Suprapubic skin (tissue), 4 donors: ENCODE measurements at places on chromosomes 2 and 18. TPM values are rescaled to one million over a fixed set of nuclear protein-coding genes. Genes with fewer than 3 reads are reported as not detected.

GRCh38 chr2:81901017-81901416, 1596.5 kb upstream of the LRRTM1 start:
- H3K27ac ChIP-seq = no peak overlapping the region
- no peak for DNase-seq
- H3K4me3 ChIP-seq = no peak overlapping the region
- H3K4me1 ChIP-seq = no peaks in the 10 kb centered on the region
- no peaks in the 10 kb centered on the region for H3K27me3 ChIP-seq

DNA sequence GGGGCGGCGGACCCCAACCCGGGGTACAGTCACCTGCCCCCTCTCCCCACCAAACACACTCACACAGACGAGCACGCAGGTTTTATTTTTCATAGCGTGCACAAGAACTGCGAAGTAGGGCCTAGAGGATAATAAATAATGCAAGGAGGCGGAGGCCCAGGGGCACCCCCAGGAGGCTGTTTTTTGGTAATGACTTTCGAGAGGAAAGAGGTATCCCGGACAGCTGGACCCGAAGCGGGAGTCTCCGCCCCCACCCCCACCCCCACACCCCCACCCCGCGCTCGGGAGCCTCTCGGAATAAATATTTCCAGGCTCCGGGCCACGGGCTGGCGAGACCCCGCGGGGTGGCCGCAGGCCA, 3.4 kb downstream of the CYP26B1 start:
- peak overlapping the region; percentile 34 for H3K27ac ChIP-seq
- no peaks in the 10 kb centered on the region for H3K36me3 ChIP-seq
- H3K27me3 ChIP-seq = peaks cover 54% of the 10 kb centered on the region
- no peak for DNase-seq

FN1 gene
- 45.8 TPM for total RNA-seq

SULT1C3 gene
- not detected for total RNA-seq

DNA sequence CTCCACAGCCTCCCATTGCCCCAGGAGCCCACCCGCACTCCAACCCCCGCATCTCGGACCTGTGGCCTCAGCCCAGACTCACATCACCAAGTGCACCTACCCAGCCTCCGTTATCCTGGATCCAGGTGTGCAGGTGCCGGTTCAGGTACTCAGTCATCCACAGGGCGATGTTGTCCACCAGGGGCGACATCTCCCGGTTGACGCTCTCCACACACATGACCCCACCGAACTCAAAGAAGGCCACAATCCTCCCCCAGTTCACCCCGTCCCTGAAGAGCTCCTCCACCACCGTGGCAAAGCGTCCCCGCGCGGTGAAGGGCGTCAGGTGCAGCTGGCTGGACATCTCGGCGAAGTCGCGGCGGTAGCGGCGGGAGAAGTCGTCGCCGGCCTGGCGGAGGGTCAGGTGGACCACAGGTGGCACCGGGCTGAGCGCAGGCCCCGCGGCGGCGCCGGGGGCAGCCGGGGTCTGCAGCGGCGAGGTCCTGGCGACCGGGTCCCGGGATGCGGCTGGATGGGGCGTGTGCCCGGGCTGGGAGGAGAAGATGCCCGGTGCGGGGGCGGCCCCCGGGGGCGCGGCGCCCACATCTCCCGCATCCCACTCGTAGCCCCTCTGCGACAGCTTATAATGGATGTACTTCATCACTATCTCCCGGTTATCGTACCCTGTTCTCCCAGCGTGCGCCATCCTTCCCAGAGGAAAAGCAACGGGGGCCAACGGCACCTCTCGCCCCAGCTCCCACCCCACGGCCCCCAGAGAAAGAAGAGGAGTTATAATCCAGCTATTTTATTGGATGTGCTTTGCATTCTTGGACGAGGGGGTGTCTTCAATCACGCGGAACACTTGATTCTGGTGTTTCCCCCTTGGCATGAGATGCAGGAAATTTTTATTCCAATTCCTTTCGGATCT, 1.3 kb downstream of the BCL2 start:
- no peaks in the 10 kb centered on the region for H3K27me3 ChIP-seq
- H3K4me1 ChIP-seq = peaks cover 65% of the 10 kb centered on the region
- peak; percentile 85 for DNase-seq
- H3K4me3 ChIP-seq = peak overlapping the region; percentile 81
- no peaks in the 10 kb centered on the region for H3K36me3 ChIP-seq

BOLL gene
- total RNA-seq = not detected

GRCh38 chr2:215034154-215034553, 104.3 kb downstream of the ABCA12 start:
- H3K27me3 ChIP-seq = no peaks in the 10 kb centered on the region
- H3K4me1 ChIP-seq = no peaks in the 10 kb centered on the region
- H3K27ac ChIP-seq = no peak overlapping the region
- H3K4me3 ChIP-seq = no peak overlapping the region
- no peaks in the 10 kb centered on the region for H3K36me3 ChIP-seq

CCDC85A gene
- 1.9 TPM for total RNA-seq

DNA sequence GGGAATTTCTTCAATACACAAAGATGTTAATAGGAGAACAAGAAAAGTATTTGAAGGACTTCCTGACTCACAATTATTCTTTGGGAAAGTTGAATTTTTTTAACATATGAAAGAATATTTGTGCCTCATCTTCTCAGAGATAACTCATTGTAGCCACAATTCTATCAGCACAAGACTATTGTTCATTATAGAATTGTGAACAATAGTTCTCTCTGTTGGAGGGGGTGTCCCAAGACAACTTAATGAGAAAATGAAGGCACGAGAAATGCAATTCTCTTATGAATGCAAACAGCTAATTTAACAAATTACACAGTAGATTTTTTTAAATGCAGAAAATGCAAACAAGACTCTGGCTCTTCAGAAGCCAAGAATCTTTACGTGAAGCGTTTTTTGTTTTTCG, 157.0 kb downstream of the BARD1 start:
- no peaks in the 10 kb centered on the region for H3K36me3 ChIP-seq
- H3K4me1 ChIP-seq = no peaks in the 10 kb centered on the region

DNA sequence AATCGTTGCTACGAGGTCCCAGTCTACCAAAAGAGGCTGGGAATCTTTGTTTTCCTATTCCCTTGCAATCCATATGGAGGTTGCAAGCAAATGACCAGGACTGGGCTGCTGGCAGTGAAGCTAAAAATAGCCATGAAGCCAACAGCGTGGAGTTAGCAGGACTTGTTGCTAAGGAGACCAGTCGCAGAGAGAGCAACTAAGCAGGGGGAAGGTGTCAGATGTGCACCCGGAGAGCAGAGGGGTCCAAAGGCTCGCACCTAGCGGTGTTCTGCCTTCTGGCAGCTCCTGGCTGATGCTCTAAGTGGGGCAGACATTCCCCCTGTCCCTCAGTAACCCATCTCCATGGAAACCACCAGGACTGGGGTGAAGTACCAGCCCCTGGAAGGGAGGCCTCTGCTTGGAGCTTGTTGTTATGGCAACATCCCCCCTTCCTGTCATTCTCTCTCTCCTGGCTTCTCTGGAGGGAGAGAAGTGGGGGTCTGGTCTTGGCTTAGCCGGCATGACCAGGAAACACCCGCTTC, 84.6 kb downstream of the DNMT3A start:
- peaks cover 30% of the 10 kb centered on the region for H3K36me3 ChIP-seq
- peaks cover 4% of the 10 kb centered on the region for H3K4me1 ChIP-seq
- no peak for DNase-seq
- no peak overlapping the region for H3K27ac ChIP-seq
- H3K27me3 ChIP-seq = no peaks in the 10 kb centered on the region

DNA sequence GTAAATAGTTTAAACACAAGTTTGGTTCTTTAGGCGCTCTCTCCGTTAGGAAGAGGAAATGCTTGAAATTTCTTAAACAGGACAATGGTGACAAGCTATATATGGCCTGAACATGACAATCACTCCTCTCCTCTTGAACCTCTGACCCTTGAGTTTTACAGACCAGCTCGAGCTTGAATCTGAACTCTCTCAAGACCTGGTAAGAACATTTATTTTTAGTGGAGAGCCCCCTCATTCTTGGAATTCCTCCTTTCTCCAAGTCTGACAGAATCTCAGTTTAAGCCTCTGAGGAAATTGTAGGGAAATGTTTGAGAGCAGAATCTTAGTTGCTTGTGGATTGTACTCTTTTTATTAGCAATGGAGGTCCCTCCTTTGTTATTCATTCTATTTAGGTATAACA, 1293.6 kb upstream of the ZEB2 start:
- H3K4me3 ChIP-seq = no peak overlapping the region
- no peaks in the 10 kb centered on the region for H3K27me3 ChIP-seq
- H3K36me3 ChIP-seq = no peaks in the 10 kb centered on the region
- no peak for DNase-seq
- H3K27ac ChIP-seq = no peak overlapping the region

REEP1 gene
- total RNA-seq = 2.1 TPM
